ENCODE measurements at places on chromosomes 6 and 20.
A peak's percentile ranks its signal among the peaks of the same experiment; 100 is the strongest.

DNA sequence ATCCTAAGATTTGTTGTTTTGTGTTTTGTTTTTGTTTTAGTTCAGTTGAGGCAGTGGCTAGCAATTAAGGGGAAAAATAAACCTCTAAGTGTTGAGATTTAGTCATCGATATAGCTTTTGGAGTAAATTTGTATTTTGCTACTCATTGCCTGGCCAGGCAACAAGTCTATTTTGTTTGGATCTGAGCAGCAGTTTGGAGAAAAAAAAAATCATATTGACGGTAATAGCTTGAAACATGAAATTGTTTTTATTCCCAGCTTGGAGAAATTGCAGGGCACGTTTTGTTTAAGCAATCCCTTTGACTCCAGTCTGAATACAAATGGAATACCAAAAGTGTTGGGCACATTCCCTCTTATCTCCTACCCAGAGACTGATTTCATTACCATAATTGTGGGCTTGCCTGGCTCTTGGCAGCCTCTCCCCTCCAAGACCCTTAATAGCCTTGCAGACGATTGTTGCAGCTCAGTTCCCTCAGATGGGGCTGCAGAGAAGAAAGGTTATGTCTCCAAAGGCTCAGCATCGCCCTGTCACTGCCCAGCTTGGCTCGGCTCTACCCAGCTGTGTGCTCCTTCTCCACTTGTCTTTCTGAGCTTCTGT, 56.0 kb downstream of the ISM1 start:
- no peak for DNase-seq

- DNase-seq = no peak
Measured at GRCh38 chr6:87481931-87482330, 9.2 kb downstream of the SLC35A1 start.

DNA sequence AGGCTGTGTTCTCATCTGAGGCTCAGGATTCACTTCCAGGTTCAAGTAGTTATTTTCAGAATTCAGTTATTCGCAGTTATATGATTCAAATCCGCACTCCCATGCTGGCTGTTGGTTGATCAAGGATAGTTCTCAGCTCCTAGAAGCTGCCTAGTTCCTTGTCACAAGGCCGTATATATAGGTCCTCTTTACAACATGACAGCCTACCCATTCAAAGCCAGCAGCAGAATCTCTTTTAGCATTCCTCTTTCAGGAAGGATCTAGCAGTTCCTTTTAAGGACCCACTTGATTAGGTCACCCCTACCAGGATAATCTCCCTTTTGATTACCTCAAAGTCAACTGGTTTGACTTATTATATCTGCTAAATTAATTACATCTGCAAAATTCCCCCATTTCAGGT, 23.8 kb upstream of the LAMP5 start:
- no peak for DNase-seq

GRCh38 chr6:153405931-153406330, 274.8 kb upstream of the RGS17 start:
- DNase-seq = no peak

DNA sequence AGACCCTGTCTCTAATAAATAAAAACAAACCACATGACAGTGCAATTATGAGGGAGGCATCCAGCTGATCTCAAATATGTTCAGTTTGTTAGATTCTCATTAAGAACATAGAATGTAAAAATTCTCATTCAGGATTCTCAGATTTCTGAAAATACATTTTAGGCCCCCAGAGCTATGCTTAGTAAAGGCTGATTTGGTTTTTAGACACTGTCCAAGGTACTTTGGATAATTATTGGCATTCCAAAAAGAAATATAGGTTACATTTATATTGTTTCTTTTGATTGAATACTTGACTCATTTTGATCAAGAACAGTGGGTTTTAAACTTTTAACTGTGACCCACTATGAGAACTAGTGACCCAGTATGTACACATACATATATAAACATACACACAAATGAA, 55.5 kb downstream of the ANKRD6 start:
- DNase-seq = no peak

DNA sequence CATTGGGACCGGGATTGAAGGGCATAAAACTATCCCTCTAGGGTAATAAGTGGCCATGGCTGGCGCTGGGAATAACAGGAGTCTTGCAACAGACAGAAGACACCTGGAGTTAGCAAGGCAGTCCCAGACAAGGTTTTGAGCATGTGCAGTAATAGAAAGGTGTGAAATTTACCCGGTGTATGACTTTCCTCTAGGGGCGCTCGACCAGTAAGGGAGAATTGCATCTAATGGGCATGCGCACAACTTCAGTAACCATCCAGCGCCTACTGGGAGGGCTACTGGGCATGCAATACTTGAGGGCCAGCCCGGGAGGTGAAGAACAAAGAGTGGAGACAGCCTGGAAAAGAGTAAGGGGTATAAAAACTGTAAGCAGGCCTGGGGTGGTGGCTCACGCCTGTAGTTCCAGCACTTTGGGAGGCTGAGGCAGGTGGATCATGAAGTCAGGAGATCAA, 32.7 kb downstream of the SERPINB6 start:
- DNase-seq = no peak

DNA sequence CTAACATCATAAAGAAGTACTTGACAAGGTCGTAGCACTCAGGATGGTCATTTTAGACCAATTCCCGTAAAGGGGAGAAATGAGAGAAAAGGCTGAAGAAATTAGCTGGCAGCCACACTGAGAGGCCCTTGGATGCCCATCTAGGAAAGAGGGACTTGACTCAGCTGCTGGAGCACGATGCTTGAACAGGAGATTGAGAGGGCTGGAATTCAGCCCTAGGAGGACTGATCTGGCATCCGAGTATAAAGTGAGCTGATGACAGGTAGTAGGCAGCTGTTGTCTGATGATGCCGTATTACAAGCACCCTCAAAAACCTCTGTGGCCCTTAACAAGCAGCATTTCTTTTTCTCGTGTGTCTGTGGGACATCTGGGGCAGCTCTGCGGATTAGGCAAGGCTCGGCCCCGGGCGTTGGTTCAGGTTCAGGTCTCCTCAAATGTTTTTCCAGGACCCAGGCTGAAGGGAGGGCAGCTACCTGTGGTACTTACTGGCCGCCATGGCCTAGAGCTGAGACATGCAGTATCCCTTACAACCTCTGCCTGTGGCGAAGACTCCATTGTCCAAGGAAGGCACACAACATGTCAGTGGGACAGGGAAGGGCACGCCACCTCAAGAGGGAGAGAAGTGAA, 219.6 kb upstream of the SNX9 start:
- no peak for DNase-seq

DNA sequence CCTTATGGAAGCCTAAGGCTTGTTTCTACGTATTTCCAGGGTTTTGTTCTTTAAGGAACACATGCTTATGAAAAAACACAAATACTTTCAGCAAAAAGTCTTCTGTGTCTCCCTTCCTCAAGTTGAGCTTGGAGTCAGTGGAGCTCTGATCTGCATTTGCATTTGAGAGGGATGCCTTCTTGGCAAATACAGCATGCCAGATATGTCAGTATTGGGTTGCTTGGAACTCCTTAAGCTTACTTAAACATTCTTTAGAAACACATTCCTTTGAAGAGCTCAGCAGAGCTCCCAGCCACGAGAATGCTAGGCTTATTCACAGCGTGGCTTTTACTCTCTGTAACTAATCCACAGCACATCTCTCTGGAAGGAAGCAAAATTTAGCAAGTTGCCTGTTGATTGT, 68.3 kb downstream of the ANKRD6 start:
- no peak for DNase-seq

GRCh38 chr20:49045440-49046086, 549 bp upstream of the CSE1L start:
- DNase-seq = peak; percentile 25

- no peak for DNase-seq
Measured at GRCh38 chr20:5654557-5654956, 95.6 kb upstream of the SHLD1 start.

GRCh38 chr6:78954740-78955139, 87.4 kb downstream of the IRAK1BP1 start:
- DNase-seq = no peak

- DNase-seq = no peak
Measured at GRCh38 chr20:22382742-22383141, 201.6 kb downstream of the FOXA2 start.

GRCh38 chr6:89706121-89706520, 67.6 kb upstream of the LYRM2 start:
- no peak for DNase-seq

- DNase-seq = no peak
Measured at GRCh38 chr6:31776989-31777666, at the start of gene VWA7. VWA7 (minus strand) TSS chr6:31777328; CDS start chr6:31776779, 549 bp downstream.

DNA sequence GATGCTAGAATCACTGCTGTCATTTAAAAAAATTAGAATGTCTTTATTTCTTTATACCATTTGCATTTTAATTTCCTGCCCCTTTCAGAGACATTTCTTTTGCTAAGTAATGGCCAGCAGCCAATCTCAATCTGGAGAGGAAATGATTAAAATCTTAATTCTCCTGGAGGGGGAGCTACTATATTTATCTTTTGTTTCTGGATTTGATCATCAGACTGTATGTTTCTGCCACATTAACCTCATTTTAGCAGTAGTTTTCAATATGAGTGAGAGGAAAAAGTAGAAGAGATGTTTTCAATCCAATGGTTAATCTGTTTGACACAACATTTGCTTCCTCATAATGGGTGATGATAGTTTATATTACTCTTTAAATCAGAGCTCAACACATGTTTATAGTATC, 138.0 kb downstream of the FUT9 start:
- no peak for DNase-seq

DNA sequence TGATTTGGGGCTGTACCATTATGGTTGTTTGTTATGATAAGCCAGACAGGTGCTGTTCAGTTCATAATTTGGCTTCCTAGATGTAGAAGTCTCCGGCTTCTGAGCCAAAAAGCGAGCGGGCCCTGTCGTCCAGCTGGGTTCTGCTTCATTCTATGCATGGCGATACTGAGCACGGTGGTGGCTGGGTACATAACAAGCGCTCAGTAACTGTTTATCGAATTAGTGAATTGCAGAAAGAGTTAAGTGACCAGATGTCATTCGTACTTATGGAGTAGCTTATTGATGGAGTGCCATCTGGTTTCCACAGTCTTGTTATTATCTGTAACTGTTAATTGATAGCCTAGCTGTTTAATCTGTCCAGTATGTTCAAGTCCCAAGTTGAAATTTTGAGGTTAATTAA, 85.0 kb downstream of the DTD1 start:
- no peak for DNase-seq

DNA sequence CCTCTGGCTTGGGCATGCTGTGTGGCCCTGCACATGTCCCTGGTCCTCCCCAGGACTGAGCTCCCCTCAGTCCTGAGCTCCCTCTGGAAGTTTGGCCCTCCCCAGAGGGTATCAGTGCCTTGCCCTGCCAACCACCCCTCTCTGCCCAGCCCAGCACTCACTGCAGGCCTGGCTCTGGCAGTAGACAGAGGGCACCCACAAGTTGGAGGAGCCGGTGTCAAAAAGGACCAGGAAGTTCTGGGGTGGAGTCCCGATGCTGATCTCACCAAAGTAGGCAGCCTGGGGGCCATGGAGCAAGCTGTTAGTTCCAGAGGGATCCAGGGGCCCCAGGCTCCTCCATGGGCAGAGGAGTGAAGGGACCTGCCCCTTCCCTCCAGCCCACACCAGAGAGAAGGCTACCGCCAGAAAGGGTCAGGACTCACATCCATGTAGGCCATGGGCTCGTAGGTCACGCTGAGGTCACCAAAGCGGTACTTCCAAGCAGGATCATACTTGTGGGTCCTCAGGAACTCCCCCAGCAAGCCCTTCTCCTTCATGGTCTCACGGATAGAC, 2.9 kb downstream of the PGC start:
- DNase-seq = no peak

DNA sequence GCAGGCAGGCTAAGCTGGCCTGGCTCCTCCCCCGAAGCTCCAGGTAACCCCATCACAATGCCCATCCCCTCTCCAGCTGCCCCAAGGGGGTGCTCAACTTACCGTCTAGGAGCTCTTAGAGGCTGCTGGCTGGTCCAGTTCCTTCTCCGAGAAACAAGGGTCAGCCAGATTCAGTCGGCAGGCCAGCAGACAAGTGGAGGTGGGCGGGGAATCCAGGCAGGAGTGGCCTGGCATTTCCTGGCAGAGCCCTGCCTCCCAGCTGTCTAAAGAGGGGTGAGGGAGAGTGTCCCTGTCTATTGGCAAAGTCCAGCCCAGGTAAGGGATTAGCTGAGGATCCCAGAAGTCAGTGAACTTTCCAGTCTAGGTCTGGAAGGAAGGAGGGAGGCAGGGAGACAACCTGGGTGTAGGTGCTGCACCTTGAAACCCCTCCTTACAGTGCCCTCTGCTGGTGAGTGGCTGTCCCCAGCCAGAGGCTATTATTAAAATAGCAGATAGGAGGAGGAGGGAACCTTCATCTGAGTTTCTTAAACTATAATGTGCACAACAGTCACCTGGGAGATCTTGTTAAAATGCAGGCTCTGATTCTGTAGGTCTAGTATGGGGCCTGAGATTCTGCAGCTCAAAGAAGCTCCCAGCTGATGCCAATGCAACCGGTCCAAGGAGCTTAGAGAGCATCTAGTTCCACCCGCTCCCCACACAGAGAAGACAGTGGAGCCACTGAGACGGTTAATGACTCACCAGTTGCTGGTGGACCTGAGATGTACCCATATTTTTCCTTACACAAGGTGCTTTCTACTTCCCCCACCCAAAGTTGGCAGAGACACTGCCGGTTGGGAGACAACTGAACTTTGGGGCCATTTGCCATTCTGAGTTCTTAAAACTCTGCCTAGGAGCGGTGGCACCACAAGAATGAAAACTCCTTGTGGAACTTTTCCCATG, at the start of gene UNC5CL:
UNC5CL (minus strand) TSS at position 162 of the 939 bp plus-strand sequence. CDS start 4,147 bp downstream, outside the sequence.
- peak; percentile 63 for DNase-seq

DNA sequence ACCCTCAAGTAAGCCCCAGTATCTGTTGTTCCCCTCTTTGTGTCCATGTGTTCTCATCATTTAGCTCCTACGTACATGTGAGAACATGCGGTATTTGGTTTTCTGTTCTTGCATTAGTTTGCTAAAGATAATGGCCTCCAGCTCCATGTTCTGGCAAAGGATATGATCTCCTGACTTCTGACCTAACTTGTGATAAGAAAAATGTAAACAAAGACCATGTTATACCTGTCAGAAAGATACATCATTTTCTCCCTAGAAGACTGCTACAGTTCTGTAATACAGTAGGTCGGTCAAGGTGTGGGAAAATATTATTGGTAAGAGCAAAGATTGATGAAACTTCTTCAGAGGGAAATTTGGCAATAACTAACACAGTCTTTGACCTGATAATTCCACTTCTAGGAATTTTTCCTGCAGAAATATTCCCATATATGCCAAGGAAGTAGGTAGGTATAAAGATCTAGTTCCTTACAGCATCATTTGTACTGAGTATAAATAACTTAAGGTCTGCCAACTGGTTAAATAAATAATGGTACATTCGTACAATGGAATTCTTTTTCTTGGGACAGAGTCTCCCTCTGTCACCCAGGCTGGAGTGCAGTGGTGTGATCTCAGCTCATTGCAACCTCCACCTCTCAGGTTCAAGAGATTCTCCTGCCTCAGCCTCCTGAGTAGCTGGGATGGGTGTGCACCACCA, 19.1 kb upstream of the FKBP5 start:
- DNase-seq = no peak
